Thoracic aorta endothelial cell (primary cell): ENCODE measurements at places on chromosomes 16 and 17. TPM values are rescaled to one million over a fixed set of nuclear protein-coding genes. Genes with fewer than 3 reads are reported as not detected.

The RNU2-1 gene
- total RNA-seq: not detected in 2 replicates

The CES2 gene
- total RNA-seq: 24.3 and 26.5 TPM in 2 replicates

The KCNJ2 gene
- 20.5 and 25.0 TPM in 2 replicates for total RNA-seq

The CD300C gene
- not detected in 2 replicates for total RNA-seq

The HIC1 gene
- total RNA-seq: 26.8 and 33.6 TPM in 2 replicates
